Osteoblast (primary cell): ENCODE measurements at places on chromosomes 7 and 10. TPM values are rescaled to one million over a fixed set of nuclear protein-coding genes. Genes with fewer than 3 reads are reported as not detected.

DNA sequence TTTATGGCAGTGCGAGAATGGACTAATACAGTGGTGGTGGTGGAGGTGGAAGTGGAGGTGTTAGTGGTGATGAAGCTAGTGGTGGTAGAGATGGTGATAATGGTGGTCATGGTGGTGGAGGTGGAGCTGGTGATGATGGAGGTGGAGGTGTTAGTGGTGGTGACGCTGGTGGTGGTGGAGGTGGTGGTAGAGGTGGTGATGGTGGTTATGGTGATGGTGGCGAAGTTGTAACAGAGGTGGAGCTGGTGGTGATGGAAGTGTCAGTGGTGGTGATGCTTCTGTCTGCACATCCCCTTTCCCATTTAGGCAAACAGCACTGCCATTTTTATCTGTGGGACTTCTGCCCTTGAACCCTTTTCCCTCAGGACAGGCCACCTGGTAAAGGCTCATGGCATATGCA is 7.4 kb upstream of the PTPRN2 start:
- no peak overlapping the region for H3K4me3 ChIP-seq
- DNase-seq = no peak
- H3K27me3 ChIP-seq = no peaks in the 10 kb centered on the region
- no peak overlapping the region for H3K27ac ChIP-seq
- H3K36me3 ChIP-seq = no peaks in the 10 kb centered on the region

DNA sequence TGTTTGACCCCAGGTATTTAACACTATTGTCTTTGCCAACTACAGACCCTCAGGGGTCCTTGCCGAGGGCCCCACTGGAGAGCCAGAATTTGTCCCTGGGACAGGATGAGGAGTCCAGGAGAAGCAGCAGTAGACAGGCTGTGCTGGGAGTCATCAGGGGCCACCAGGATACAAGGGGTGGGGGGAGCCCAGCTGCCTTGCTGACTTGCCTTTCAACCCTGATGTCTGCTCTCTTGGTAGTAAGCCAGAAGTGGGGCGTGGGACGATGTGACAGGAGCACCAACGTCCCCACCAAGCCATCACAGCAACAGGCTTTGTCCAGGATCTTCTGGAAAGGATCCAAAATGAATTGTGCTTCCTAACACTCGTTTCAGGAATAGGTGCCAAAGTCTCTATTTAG is 62.4 kb upstream of the CDCA7L start:
- peaks cover 16% of the 10 kb centered on the region for H3K27me3 ChIP-seq
- no peak overlapping the region for H3K4me3 ChIP-seq
- H3K27ac ChIP-seq = no peak overlapping the region
- H3K36me3 ChIP-seq = no peaks in the 10 kb centered on the region

- H3K36me3 ChIP-seq = no peaks in the 10 kb centered on the region
- peaks cover 63% of the 10 kb centered on the region for H3K27me3 ChIP-seq
- no peak for DNase-seq
These were observed 38.8 kb upstream of the INPP5A start for GRCh38 chr10:132498562-132499366.

The PARD3 gene
- total RNA-seq = 69.2 and 71.7 TPM in 2 replicates

The OPALIN gene
- not detected in 2 replicates for total RNA-seq

The CPA5 gene
- total RNA-seq = not detected in 2 replicates

DNA sequence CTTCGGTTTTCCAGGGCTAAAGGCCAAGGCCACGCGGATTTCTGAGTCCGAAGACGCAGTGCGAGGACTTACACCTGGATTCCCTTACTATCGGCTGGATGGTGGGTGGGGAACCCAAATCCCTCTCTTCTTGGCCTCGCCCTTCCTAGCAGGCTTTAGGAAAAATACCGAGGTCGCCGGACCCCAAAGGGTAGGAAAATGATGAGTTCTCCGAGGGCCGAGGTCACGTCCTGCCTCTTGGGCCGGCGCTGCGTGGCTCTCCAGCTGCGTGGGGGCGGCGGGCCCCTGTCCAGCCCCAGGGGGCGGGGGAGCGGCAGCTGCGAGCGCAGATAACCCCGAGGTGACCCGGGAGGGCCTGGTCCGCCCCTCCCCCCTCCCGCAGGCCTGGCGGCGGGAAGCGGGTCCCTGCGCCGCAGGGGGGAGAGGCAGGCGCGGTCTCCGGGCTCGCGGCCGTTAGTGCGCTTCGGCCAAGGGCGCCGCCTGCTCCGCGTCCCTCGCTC is 805 bp upstream of the HMX3 start:
- peak; percentile 82 for DNase-seq
- H3K36me3 ChIP-seq = no peaks in the 10 kb centered on the region
- H3K4me1 ChIP-seq = peaks cover 6% of the 10 kb centered on the region
- H3K27ac ChIP-seq = no peak overlapping the region

- DNase-seq = peak; percentile 70
- H3K4me3 ChIP-seq = no peak overlapping the region
- H3K36me3 ChIP-seq = no peaks in the 10 kb centered on the region
- H3K27ac ChIP-seq = peak overlapping the region; percentile 9
These were observed 105.8 kb downstream of the EXOC4 start for GRCh38 chr7:133358708-133359107.

DNA sequence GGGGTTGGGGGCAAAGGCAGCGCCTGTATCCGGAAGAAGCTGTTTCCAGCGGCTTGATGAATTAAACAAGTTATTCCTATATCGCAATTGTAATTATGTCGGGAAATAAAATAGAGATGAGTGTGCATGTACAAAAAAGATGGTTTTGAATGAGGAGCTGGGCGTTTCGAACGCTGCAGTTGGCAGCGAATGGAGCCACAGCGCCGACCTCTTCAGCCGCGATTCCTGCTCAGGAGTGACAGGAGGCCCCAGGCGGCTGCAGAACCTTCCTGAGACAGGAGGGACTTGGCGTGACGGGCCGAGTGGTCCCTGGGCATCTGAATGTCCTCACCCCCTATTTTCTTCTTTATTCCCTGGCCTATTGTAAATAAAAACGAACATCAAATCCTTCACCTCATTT is 184.9 kb downstream of the DNAJB6 start:
- H3K27ac ChIP-seq = no peak overlapping the region
- no peaks in the 10 kb centered on the region for H3K27me3 ChIP-seq
- H3K4me3 ChIP-seq = no peak overlapping the region
- no peaks in the 10 kb centered on the region for H3K4me1 ChIP-seq
- DNase-seq = no peak

GRCh38 chr7:42237811-42238541 is 967 bp upstream of the GLI3 start:
- no peaks in the 10 kb centered on the region for H3K36me3 ChIP-seq
- H3K27me3 ChIP-seq = no peaks in the 10 kb centered on the region
- H3K27ac ChIP-seq = peak overlapping the region; percentile 84
- DNase-seq = peak; percentile 93
- peak overlapping the region; percentile 92 for H3K4me3 ChIP-seq

GRCh38 chr10:58517081-58517480 is 4.4 kb downstream of the BICC1 start:
- no peaks in the 10 kb centered on the region for H3K36me3 ChIP-seq
- no peak overlapping the region for H3K27ac ChIP-seq
- no peaks in the 10 kb centered on the region for H3K27me3 ChIP-seq
- peak overlapping the region; percentile 41 for H3K4me3 ChIP-seq

DNA sequence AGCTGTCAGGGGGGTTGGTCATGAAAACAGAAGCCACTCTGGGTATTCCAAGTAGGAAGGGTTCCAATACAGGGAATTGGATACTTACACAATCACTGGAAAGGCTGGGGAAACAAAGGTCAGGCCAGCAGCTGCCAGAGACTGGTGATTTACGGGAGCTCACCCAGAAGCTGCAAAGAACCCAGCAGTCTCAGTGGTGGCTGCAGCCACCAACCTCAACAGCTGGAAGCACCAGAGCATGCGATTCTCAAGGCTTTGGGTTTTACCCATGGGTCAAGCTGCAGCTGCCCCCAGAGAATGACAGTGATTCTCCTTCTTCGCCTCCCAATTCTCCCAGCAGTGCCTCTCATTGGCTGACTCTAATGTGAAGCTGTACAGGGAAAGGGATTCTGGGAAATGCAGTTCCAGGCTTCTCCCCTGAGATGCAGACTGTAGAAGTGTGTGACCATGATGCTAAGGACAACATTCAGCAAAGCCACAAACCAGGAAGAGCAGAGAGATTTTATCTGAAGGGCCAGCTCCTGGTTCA is 107.2 kb upstream of the TCF7L2 start:
- no peaks in the 10 kb centered on the region for H3K36me3 ChIP-seq
- H3K27me3 ChIP-seq = peaks cover 7% of the 10 kb centered on the region
- H3K4me1 ChIP-seq = no peaks in the 10 kb centered on the region
- no peak overlapping the region for H3K4me3 ChIP-seq
- no peak overlapping the region for H3K27ac ChIP-seq

- no peaks in the 10 kb centered on the region for H3K27me3 ChIP-seq
- no peaks in the 10 kb centered on the region for H3K36me3 ChIP-seq
- H3K4me3 ChIP-seq = no peak overlapping the region
- no peak overlapping the region for H3K27ac ChIP-seq
- H3K4me1 ChIP-seq = peaks cover 28% of the 10 kb centered on the region
These were observed 159.2 kb upstream of the PLXNA4 start for GRCh38 chr7:132735476-132735875.

The CTAGE6 gene
- total RNA-seq = 0.29 and 0.36 TPM in 2 replicates

GRCh38 chr7:66326501-66327215 is 121.5 kb downstream of the TPST1 start:
- peak overlapping the region; percentile 62 for H3K27ac ChIP-seq
- peak; percentile 84 for DNase-seq
- H3K4me1 ChIP-seq = peaks cover 29% of the 10 kb centered on the region
- H3K4me3 ChIP-seq = no peak overlapping the region
- H3K27me3 ChIP-seq = no peaks in the 10 kb centered on the region
- no peaks in the 10 kb centered on the region for H3K36me3 ChIP-seq

The KRIT1 gene
- total RNA-seq = 47.8 and 55.7 TPM in 2 replicates

DNA sequence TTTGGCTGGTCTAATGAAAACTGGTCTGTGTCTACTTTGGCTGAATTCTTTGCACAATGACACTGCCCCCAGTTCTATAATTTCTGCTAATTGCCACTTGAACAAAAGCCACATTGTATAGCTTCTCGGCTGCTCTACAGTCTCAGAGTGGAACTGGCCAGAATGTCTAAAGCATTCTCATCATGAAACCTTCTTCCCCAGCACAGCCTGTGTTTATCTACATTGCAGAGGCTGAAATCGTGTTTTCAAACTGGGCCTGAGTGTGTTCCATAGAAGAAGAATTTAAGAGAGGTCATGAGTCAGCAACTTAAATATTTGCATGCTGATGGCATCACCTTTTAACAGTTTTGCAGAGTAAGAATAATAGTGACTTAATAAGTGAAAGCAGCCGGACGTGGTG is 177.2 kb downstream of the BUB3 start:
- no peaks in the 10 kb centered on the region for H3K27me3 ChIP-seq
- H3K4me3 ChIP-seq = no peak overlapping the region
- no peaks in the 10 kb centered on the region for H3K36me3 ChIP-seq

GRCh38 chr7:28406192-28406591 is 6.1 kb upstream of the CREB5 start:
- DNase-seq = peak; percentile 78
- no peaks in the 10 kb centered on the region for H3K27me3 ChIP-seq
- H3K4me1 ChIP-seq = peaks cover 33% of the 10 kb centered on the region
- no peak overlapping the region for H3K4me3 ChIP-seq
- peak overlapping the region; percentile 81 for H3K27ac ChIP-seq

DNA sequence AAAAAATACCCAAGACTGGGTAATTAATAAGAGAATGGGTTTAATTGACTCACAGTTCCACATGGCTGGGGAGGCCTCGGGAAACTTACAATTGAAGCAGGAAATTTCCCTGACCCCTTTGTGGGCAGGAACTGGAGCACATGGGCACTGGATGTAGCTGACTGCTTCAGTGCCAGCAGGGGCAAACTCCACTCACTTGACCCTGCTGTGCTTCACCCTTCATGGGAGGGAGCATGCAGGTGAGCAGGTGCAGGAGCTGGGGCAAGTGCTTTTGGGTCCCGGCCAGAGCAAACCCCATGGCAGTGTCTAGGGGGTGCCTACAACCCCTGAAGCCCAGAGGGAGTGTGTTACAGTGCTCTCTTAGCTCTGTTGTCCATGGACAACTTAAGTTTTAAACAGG is 132.6 kb downstream of the AKR1D1 start:
- DNase-seq = no peak
- no peak overlapping the region for H3K27ac ChIP-seq
- H3K36me3 ChIP-seq = no peaks in the 10 kb centered on the region
- no peak overlapping the region for H3K4me3 ChIP-seq

- DNase-seq = peak; percentile 91
- H3K4me1 ChIP-seq = peaks cover 13% of the 10 kb centered on the region
- peak overlapping the region; percentile 63 for H3K4me3 ChIP-seq
- H3K27ac ChIP-seq = no peak overlapping the region
These were observed 1.2 kb upstream of the TMEM178B start for GRCh38 chr7:141072548-141073172.

DNA sequence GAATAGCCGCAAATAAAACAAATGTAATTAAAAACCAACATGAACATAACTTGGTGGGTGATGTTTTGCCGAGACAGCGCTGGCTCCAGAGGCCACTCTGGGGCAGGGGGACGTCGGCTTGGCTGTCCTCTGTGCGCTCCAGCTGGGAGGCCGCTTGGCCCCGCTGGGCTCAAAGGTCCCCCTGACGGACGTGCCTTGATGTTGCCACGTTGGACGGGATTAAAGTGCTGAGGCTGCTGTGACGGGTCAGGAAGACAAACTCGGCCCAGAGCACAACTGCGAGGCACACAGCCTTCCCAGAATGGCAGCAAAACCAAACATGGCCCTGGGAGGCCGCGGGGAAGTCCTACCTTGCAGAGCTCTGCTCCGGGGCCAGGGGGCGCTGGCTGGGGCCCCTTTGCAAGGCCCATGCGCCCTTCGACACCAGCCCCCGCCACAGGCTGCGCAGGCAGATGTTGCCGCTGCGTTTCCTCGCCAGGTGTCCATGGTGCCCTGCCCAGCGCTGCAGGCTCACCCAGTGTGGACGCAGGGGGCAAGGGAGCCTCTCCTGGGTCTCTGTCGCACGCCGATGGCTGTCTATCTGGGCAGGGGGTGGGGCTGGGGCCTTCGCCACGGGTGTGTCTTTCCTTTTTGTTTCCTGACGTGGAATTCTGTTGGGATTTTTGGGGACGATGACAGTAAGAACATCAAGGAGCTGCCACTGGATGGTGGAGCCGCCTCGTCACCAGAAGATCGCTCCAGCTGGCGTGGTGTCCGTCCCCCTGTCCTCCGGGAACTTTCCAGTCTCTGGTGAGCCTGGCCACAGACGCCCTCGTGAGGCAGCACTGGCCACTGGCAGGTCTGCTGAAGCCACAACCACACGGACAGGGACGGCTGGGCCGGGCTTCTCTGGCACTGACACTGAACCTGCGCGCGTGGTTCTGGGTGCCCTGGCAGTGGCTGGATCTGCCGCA is 99.6 kb upstream of the DIP2C start:
- no peaks in the 10 kb centered on the region for H3K36me3 ChIP-seq
- peak; percentile 99 for DNase-seq
- H3K27ac ChIP-seq = peak overlapping the region; percentile 19
- no peaks in the 10 kb centered on the region for H3K27me3 ChIP-seq
- peak overlapping the region; percentile 71 for H3K4me3 ChIP-seq

GRCh38 chr10:58439632-58440364 is 54.6 kb downstream of the TFAM start:
- H3K4me3 ChIP-seq = no peak overlapping the region
- no peaks in the 10 kb centered on the region for H3K27me3 ChIP-seq
- H3K36me3 ChIP-seq = no peaks in the 10 kb centered on the region
- no peak for DNase-seq
- peaks cover 51% of the 10 kb centered on the region for H3K4me1 ChIP-seq
- peak overlapping the region; percentile 19 for H3K27ac ChIP-seq

The RINT1 gene
- 16.6 and 18.0 TPM in 2 replicates for total RNA-seq

GRCh38 chr7:115933471-115933870 is 97.1 kb downstream of the TFEC start:
- H3K27me3 ChIP-seq = no peaks in the 10 kb centered on the region
- H3K4me1 ChIP-seq = no peaks in the 10 kb centered on the region
- H3K4me3 ChIP-seq = no peak overlapping the region
- DNase-seq = no peak

- peaks cover 8% of the 10 kb centered on the region for H3K4me1 ChIP-seq
- no peaks in the 10 kb centered on the region for H3K36me3 ChIP-seq
- peak overlapping the region; percentile 51 for H3K27ac ChIP-seq
- DNase-seq = no peak
- peak overlapping the region; percentile 93 for H3K4me3 ChIP-seq
These were observed 638 bp downstream of the IQCE start for GRCh38 chr7:2559283-2559950.
